Glutamatergic neuron (in vitro differentiated cells): ENCODE measurements at places on chromosomes 1 and 21.
A peak's percentile ranks its signal among the peaks of the same experiment; 100 is the strongest.

DNA sequence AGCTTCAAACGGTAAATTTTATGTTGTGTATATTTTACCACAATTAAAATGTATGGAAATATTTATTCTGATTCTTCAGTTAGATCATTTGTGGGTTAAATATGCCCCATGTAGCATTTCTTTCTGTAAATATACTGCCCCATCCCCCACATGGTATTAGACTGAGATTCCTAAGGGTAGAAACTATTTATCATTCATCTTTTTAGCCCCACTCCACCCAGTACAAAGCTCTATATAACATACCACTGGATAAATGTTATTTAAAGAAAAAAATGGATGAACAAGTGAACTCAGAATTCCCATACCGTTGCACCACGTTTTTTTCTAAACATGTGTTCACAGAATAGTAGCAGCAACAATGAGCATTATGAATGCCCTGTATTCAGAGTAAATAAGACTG is 234.0 kb upstream of the IRF2BP2 start:
- H3K36me3 ChIP-seq: no peaks in the 10 kb centered on the region
- no peaks in the 10 kb centered on the region for H3K27me3 ChIP-seq
- no peak overlapping the region for H3K4me3 ChIP-seq
- no peak overlapping the region for H3K27ac ChIP-seq

DNA sequence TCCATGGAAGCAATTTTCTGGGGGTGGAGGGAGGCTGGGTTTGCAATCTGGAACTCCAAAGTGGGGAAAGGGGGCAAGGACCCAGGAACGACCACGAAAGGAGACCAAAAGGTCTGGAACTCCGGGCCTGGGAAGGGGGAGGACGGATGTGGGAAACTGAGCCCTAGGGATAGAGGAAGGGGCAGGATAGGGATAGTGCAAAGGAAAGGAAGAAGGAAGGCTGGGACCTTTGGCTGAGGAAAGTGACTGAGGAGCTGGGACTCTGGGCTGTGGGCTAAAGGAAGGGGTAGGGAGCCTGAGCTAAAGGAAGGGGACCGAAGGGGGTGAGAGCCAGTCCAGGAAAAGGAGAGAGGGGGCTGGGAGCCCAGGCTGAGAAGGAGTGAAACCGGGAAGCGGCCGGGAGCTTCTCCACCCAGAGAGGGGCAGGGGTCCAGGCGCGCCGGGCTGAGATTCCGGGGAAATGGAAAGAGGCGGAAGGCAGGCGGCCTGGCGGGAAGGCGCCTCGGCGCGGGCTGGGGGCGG is 395 bp downstream of the SLC9A1 start:
- peaks cover 18% of the 10 kb centered on the region for H3K4me1 ChIP-seq
- peaks cover 5% of the 10 kb centered on the region for H3K27me3 ChIP-seq
- no peaks in the 10 kb centered on the region for H3K36me3 ChIP-seq
- peak overlapping the region; percentile 98 for H3K4me3 ChIP-seq

DNA sequence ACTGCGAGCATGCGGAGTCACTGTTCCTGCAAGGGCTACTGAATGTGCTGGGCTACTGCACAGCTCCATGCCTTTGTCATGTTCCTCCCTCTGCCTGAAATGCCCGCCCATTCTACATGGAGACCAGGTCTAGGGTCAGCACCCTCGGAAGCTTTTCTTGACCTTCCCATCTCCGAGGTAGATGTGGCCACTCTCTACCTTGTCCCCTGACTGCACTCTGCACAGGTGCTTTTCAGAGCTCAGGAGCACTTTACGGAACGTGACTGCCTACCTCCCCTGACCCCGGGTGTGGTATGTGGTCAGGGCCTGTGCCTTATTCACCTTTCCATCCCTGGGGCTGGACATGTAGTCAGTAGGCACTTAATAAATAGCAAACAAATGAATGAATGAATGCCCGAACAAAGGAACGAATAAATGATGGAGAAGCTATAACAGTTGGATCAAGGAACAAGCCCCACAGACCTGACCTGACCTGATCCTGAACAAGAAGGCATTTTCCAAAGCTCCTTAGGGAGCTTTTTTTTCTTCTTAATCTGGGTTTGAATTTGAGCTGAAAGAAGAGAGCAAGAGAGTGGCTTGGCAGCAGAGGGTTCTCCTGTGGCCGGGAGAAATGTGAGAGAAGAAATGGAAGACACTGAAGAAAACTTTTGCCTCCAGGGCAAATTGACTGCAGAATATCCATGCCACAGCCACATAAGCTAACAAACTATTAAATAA is 7.9 kb downstream of the RD3 start:
- H3K4me3 ChIP-seq: no peak overlapping the region
- DNase-seq: no peak
- peaks cover 1% of the 10 kb centered on the region for H3K27me3 ChIP-seq
- no peak overlapping the region for H3K27ac ChIP-seq
- H3K4me1 ChIP-seq: no peaks in the 10 kb centered on the region

GRCh38 chr1:29514361-29515169 is 278.2 kb downstream of the PTPRU start:
- peaks cover 48% of the 10 kb centered on the region for H3K4me1 ChIP-seq
- peaks cover 9% of the 10 kb centered on the region for H3K27me3 ChIP-seq

GRCh38 chr1:167229719-167230385 is 9.2 kb downstream of the POU2F1 start:
- H3K27ac ChIP-seq: no peak overlapping the region
- DNase-seq: no peak
- no peaks in the 10 kb centered on the region for H3K27me3 ChIP-seq
- H3K4me3 ChIP-seq: no peak overlapping the region
- H3K36me3 ChIP-seq: no peaks in the 10 kb centered on the region

DNA sequence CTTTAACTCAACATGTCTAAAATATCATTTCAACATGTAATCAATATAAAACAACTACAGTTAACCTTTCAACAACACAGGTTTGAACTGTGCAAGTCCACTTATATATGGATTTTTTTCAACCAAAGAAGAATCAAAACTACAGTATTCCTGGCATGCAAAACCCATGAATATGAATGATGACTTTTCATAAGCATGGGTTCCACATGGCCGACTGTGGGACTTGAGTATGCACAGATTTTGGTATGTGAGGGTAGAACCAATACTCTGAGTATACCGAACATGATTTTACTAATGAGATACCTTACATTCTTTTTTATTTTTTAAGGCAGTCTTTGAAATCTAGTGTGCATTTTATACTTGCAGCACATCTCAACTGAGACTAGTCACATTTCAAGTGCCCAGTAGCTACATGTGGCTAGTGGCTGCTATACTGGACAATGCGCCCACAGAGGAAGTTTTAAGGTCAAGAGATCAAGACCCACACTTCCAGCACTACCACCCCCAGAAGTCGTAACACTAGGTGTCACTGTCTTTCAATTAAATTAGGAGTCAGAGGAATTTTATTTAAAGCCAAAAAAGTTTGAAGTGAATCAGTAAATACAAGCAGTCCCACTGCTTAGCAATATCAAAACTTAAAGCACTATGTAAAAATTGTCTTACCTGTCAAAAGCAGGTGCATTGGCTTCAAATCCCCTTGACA is 40.0 kb downstream of the SYNJ1 start:
- H3K27ac ChIP-seq: no peak overlapping the region
- DNase-seq: no peak
- H3K4me3 ChIP-seq: no peak overlapping the region
- H3K27me3 ChIP-seq: no peaks in the 10 kb centered on the region
- no peaks in the 10 kb centered on the region for H3K36me3 ChIP-seq

GRCh38 chr21:27077501-27077900 is 110.6 kb upstream of the ADAMTS5 start:
- H3K27ac ChIP-seq: no peak overlapping the region
- no peak overlapping the region for H3K4me3 ChIP-seq
- DNase-seq: no peak
- peaks cover 10% of the 10 kb centered on the region for H3K4me1 ChIP-seq
- H3K27me3 ChIP-seq: peaks cover 2% of the 10 kb centered on the region
